ENCODE measurements at places on chromosomes 12 and 14.

DNA sequence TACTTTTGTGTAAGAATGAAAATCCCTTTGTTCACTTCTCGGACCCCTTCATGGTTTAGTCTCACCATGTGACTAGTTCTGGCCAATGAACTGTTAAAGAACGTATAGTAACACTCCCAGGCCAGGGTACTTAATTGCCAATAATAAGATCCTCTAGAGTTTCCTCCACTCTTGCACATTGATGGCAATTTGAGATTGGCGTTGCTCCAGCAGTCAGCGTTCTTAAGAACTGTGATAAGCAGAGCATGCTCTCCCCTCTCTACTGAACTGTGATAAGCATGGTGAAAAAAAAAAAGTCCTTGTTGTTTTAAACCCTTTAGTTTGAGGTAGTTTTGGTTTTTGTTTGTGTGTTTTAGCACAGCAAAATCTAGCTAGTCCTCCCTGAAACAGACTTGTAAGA is 854.5 kb downstream of the SLC6A15 start:
- DNase-seq = no peak

DNA sequence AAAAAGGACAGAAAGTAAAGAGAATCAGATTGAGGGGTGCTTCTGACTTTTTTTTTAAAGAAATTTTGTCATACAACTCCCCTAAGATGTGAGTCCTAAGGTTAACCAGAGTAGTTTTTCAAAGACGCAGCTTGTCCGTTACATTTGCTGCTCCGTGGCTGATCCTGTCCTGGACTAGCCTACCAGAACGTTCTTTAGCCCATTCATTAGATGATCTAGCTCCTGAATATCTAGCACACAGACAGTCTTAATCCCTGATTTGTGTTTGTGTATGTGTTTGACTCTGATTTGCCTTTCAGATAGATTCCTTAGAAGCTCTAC is 60.3 kb downstream of the SAMD4A start:
- no peak for DNase-seq

DNA sequence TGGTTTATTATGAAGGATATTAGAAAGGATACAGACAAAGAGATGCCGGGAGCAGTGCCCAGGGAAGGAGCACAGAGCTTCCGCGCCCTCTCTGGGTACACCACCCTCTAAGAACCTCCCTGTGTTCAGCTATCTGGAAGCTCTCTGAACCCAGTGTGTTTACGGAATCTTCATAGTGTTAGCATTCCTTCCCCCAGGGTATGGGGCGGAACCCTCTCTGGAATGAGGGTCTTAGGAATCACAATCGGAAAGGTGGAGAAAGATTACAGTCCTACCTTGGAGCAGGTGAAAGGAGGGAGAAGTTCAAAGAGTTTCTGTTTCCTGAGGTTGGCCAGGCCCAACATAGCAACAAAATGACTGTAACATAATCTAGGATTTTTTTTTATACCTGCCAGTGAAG is 6.8 kb upstream of the NUDT4 start:
- DNase-seq = no peak

DNA sequence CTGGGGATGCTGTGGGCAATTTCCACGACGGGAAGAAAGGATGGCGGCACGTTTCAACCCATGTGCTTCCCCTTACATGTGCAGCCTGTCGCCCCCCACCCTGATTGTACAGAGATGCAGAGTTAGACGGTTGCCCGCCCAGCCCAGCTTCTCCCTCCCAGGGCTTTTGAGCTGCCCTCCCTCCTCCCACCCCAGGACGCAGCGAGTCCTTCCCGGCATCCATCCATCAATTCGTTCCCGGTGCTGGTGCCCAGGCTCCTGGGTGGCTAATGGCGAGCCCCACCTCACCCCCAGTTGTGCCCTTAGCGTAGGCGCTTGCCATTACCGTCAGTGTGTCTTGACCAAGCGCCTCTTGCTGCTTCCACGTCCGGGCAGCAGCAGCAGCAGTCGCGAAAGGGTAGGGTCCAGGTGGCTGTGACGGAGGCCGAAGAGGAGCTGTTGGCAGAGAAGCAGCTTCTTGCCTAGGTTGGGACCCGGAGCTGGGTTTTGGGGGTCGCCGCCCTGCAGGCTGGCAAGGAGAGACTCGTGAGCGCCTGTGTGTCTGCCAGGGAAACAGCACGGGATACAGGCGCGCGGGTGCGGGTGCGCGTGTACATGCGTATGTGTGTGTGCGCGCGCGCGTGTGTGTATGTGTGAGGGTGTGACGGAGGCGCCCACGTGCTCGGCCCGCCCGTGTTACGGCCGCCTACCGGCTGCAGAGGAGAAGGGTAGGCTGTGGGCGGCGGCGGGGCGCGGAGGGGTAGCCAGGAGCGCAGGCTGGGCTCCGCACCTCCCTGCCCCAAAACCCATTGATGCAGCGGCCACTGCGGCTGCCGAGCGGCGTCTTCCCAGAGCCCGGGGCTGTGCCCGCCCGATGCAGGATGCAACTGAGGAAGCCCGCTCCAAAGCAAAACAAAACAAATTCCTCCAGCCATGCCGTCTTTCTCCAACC is at the start of gene SLC6A15:
TSS of gene SLC6A15 (minus strand) at position 602 of the 931 bp plus-strand sequence. CDS start 20,679 bp downstream, outside the sequence.
- peak; percentile 20 for DNase-seq

DNA sequence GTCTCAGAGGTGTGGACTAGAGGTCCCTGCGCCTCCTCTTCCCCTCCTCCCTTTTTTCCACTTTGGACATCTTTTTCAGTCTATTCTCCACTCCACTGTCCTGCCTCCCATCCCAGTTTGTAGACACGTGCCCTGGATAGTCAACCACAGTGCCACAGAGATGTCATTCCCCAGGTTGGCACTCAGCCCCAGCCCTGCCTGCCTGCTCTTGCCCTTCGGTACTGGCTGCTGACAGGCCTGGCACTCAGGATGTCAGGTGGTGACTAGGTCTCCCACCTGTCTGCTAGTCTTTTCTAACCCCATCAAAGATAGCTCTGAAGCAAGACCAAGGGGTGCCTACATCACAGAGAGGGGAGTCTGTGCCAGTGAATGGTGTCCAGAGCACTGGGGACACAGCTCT is 15.8 kb downstream of the KRT71 start:
- DNase-seq = no peak

DNA sequence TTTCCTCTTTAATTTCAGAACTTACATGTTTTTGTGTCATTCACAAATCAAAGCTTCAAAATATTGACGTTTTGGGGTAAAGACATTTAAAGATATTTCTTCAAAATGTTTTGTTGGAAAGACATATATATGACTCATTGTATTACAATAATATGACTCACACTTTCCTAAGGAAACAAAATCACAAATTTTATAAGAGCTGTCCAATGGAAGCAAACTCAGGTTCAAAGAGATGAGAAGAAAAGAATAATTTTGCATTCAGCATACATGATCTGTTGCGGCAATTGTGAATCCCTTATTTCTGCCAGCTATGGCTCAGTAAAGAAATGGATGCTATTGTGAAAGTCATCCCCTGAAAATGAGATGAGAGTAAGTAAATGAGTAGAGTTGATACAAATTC is 82.7 kb downstream of the GRIP1 start:
- no peak for DNase-seq

Measured in kidney glomerular epithelial cell (primary cell).